ENCODE measurements at places on chromosomes 4 and X.
A peak's percentile ranks its signal among the peaks of the same experiment; 100 is the strongest.

- no peak for DNase-seq
These were observed 157.5 kb upstream of the ATOH1 start for GRCh38 chr4:93671093-93671492.

DNA sequence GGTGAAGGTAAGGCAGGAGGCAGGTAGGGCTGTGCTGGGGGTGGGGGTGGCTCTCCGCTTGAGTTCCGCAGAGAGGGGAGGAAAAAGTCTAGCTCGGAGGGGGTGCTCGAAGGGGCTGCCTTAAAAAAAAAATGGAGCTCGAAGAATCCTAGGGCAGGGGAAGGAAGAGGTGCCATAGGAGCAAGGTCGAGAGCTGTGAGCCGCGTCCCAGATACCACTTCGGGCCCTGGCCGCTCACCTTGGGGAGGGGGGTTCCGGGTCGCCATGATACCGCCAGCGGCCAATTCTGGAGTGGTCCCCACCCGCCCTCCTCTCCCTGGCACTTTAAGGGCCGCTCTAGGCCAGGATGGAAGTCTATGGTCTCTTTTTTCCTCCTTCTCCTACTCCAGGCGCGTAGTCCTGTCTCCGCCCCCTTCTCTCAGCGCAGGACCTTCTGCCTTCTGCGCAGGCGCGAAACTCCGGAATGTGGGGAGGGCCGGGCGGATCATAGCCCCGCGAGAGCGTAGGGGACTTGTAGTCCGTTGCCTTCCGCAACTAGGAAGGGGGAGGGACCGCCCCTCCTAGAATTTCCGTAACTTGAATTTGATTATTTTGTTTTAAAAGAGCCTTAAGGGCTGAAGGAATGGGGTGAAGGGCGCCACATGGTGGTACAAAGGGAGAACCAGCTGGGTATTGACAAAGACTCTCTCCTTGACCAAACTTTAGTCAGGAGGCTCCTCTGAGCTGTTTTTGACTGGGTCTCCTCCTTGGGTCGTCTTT lies at the start of gene FUNDC1:
FUNDC1 (minus strand) TSS at position 293 of the 759 bp plus-strand sequence; CDS start at position 266, 27 bp downstream.
- peak; percentile 89 for DNase-seq

DNA sequence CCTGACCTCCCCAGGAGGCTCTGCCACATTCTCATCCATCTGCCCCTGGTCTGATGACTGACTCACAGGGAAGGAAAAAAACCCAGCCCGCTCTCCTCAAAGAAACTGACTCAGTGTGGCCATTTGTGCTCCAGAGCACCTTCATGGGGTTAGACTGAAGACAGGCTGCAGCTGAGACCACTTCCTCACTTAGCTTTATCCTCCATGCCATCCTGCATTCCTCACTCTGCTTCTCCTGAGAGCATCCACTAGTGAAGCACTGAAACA lies 35.9 kb upstream of the HPSE start:
- no peak for DNase-seq

GRCh38 chr4:88719381-88719780 lies 21.8 kb upstream of the NAP1L5 start:
- DNase-seq: no peak

GRCh38 chr4:107736924-107737448 lies 17.0 kb upstream of the PAPSS1 start:
- DNase-seq: peak; percentile 66

DNA sequence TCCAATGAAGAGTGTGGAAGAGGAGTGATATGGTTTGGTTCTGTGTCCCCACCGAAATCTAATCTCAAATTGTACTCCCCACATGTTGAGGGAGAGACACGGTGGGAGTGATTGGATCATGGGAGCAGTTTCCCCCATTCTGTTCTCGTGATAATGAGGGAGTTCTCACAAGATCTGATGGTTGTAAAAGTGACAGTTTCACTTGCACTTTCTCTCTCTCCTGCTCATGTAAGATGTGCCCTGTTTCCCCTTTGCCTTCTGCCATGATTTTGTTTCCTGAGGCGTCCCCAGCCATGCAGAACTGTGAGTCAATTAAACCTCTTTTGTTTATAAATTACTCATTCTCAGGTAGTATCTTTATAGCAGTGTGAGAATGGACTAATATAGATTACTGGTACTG lies 39.6 kb downstream of the FAM47C start:
- no peak for DNase-seq

GRCh38 chr4:182975806-182976205 lies 58.6 kb upstream of the DCTD start:
- DNase-seq: no peak

DNA sequence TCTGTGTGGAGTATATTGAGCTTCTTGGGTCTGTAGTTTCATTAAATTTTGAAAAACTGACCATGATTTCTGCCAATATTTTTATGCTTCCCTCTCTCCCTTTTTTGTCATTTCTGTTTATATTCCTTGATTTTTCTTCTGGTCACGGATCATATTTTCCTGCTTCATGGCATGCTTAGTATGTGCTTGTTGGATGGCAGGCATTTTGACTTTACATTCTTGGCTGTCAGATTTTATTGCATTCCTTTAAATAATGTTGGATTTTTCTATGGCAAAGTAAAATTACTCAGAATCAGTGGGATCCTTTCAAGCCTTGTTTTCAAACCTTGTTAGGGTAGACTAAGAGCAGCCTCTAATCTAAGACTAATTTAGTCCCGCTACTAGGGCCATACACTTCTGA lies 531.8 kb downstream of the IL15 start:
- DNase-seq: no peak

DNA sequence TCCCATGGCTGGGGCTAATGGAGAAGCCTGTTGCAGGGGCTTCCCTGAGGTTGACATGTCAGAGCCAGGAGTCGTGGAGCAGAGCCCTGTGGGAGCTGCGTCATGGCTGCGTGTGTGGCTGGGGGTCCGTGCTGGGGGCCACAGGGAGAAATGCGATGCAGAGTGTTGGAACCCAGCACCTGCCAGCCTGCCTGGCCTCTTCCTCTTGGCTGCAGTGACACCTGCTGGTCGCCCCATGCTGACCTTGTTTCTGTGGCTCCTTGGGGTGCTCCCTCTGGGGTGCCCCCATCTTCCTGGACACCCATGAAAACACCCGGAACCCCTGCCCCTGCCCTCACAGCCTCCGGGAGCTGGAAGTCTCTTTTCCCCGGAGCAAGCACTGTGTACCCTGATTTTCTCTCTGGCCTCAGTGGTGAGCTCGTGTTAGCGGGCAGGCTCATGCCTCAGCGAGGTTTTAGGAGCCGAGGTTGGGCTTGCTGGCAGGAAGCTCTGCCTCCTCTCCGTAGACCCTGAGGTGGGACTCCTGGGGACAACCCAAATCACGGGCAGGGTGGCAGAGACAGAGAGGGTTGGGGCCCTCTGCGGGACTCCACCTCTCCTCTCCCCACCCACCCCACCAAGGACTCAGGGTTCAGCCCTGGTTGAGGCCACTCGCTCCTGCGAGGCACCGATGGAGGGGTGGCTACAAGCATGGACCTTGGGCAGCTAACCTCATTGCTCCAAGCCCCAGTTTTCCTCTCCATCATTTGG lies 103.7 kb downstream of the SORCS2 start:
- DNase-seq: peak; percentile 62

- no peak for DNase-seq
These were observed 153.7 kb upstream of the BMP3 start for GRCh38 chr4:80876810-80877209.

- no peak for DNase-seq
These were observed 34.0 kb downstream of the ZNF827 start for GRCh38 chr4:145904413-145905177.

DNA sequence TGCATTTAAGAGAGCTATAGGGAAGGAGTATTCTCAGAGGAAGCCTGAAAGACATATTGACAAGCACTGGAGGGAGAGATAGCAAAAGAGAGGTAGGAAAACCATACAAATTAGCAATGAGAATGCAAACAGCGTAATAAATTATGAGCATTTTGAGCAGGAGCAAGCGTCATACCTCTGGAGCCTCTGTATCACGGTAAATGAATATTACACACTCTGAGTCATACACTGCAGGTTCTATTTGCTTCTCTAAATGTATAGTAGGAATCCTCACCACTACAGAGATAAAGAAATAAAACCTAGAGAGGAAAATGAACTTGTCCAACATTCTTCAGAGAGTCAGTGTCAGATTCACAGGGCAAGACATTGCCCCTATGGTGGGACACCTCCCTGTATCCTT lies 46.4 kb upstream of the GABRE start:
- no peak for DNase-seq

DNA sequence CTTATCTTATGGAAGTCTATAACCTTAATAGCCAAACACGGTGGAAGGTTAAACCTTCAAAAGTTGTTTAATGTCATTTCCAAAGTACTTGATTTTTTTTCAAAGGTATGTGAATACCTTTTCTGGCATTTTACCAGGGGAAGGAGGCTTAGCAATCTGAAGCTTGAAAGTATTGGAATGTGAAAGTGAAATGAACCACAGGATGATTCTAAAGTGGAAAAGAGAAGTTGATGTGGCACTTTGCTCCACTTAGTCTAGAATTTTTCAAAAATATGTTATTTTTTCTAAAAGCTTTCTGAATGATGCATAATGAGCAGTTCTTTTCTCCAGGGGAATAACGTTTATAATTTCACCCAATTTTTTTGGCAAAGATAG lies 19.2 kb downstream of the PI4K2B start:
- no peak for DNase-seq

DNA sequence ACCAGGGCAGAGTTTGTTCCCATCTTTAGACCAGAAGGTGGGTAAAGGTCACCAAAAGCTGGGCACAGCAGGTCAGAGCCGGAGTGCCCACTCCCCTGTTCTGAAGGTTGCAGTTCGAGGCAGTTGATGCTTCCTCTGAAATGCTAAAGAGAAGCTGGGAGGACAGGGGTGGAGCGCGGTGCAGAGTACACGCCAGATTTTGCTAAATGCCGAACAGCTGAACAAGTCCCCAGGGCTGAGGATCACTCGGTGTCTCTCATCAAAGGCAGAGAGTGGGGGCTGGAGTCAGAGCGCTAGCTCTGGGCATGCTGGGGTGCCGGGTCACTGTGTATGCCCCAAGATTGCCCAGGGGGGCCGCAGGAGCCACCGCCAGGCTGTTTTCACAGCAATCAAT lies 197.0 kb downstream of the BCOR start:
- DNase-seq: no peak

- no peak for DNase-seq
These were observed 613 bp upstream of the TMEM47 start for GRCh38 chrX:34657726-34658070.

GRCh38 chrX:78140206-78140605 lies 756 bp upstream of the TAF9B start:
- DNase-seq: no peak

DNA sequence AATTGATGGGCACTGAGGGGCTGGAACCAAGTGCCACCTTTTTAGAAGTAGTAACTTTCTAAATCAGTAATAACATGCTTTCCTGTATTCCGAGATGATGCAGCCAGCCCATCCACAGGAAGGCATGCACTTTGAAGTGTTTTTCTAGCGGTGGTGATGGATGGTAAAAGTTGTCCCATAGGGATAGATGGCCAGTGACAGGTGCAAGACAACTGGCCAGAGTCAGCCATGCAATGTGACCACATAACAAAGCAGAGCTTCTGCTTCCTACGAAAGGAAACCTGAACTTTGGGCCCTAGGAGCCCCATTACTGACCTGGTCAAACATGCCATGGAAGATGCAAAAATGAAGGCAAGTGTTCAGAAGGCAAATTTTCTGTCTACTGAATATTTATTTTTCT lies 72.3 kb downstream of the NR3C2 start:
- DNase-seq: no peak

DNA sequence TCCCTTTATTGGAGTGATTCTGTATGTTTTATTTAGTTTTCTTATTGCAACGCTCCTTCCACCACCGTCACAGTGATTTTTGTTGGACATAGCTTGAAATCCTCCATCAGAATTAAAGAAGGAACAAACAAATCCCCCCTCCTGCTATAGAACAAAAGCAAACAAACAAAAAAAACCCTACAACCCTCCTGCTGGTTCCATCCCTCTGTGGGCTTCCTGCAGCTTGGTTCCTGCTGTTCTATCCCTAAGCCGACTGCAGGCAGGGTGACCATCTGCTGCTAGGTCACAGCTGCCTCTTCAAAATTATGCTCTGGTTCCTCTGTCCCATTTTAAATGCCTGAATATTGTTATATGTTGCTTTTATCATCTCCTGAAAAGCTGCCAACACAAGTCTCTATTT lies 116.8 kb upstream of the AGA start:
- DNase-seq: no peak

Measured in H1 (cell line).